ENCODE measurements at places on chromosomes 12 and 14.
A peak's percentile ranks its signal among the peaks of the same experiment; 100 is the strongest.

DNA sequence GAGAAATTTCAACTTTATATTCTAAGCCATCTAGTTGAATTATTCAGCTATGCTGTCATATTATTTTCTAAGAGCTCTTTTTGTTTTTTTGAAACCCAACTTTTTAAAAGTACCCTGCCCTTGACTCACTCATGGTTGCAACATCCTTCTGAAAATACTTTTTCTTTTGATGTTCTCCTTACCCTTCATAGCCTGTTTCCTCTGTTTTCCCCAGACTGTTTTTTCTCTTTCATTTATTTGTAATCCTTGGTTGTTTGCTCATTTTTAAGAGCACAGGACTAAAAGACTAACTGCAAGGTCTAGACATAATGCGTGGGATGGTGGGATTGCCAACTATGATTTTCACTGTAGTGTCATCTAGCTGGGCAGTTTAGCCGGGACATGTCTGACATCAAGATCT lies 21.2 kb upstream of the CDKL1 start:
- no peak for DNase-seq

DNA sequence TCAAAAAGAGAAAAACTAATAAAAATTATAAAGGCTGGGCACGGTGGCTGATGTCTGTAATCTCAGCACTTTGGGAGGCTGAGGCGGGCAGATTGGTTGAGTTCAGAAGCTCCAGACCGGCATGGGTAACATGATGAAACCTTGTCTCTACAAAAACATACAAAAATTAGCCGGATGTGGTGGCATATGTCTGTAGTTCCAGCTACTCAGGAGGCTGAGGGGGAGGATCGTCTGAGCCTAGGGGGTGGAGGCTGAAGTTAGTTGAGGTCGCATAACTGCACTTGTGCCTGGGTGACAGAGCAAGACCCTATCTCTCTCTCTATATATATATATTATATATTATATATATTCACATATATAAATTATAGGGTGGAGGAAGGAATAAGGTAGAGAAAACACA lies 32.5 kb upstream of the ANO2 start:
- no peak for DNase-seq

- no peak for DNase-seq
These were observed 169.5 kb upstream of the DAAM1 start for GRCh38 chr14:59018978-59019377.

GRCh38 chr14:65045709-65046108 lies 56.6 kb downstream of the MAX start:
- DNase-seq, result no peak

- DNase-seq, result no peak
These were observed 9.6 kb upstream of the TBX5 start for GRCh38 chr12:114415525-114415868.

GRCh38 chr12:132657004-132657727 lies 30.0 kb downstream of the POLE start:
- no peak for DNase-seq

DNA sequence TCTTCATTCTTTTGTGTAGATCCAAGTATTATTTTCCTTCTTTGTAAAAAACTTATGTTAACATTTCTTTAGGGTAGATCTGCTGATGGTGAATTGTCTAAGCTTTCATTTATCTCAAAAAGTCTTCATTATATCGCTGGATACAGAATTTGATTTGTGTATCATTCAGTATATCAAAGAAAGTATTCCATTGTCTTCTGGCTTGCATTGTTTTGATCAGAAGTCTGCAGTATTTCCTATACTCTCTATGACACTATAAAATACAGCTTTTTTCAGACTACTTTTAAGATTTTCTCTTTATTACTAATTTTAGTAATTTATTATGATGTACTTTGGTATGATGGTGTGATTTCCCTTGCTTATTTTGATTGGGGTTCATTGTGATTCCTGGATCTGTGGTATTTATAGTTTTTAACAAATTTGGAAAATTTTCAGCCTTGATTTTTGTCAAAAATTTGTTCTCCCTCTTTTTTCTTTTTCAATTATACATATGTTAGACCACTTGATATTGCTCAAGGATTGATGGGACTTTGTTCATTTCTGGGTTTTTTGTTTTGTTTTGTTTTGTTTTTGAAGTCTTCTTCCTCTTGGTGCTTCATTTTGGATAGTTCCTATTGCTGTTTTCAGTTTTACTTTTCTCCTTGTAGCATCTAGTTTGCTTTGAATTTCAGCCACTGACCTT lies 176.5 kb downstream of the ZFP36L1 start:
- no peak for DNase-seq

DNA sequence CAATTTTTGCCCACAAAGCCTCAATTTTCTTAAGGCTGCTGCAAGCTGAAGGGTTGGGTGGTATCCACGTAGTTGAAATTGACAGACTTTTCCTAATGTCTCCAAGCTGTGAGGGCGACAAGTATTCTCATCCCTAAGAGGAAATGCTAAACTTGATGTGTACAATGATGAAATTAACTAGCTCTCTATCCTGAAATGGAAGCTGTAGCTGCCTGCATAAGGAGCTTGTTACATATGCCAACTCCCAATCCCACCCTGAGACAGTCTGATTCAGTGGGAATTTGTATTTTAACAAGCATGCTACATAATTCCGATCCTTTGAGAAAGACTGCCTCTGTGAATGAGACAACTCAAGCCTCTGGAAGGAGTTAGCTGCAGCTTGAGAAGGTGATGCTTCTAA lies 45.7 kb upstream of the MDM1 start:
- no peak for DNase-seq

GRCh38 chr12:100851637-100852036 lies 57.1 kb downstream of the ANO4 start:
- no peak for DNase-seq

DNA sequence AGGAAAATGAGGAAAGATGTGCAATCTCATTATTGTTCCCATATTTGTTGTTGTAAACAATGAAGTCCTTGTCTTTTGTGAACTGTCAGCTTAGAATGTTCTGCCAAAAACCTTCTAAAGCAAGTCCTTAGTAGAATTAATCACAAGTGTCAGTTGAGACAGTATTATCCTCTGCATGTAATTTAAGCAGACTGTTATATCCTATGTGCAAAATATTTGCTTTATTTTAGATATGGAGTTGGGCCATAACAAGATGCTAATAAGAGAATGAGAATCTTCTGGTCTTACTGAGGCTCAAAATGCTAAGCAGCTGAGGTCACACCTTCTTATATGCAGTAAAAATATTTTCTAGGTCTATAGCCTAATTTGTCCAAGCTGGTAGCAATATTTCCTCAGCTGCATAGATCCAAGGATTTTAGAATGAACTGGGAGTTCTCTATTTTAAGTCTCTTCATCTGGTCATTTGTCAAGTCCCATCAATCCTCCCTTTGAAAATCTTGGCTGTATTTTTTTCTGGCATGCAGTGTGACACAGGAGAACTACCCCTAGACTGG lies 222.3 kb upstream of the NAV3 start:
- no peak for DNase-seq

DNA sequence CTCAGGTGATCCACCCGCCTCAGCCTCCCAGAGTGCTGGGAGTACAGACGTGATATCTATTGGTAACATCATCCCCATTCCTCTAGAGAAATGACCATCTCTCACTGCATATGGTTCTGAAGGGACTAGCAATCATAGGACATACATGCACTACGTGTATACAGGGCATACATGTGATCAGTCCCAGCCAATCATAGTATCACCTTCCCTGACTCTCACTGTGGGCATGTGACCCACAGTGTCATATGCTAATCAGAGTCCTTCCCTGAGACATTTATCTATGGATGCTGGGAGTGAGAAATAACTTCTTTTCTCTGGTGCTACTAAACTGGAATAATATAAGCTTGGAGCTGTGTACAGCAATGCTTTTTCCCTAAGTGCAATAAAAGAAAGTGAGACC lies 12.1 kb upstream of the FBXW8 start:
- no peak for DNase-seq

DNA sequence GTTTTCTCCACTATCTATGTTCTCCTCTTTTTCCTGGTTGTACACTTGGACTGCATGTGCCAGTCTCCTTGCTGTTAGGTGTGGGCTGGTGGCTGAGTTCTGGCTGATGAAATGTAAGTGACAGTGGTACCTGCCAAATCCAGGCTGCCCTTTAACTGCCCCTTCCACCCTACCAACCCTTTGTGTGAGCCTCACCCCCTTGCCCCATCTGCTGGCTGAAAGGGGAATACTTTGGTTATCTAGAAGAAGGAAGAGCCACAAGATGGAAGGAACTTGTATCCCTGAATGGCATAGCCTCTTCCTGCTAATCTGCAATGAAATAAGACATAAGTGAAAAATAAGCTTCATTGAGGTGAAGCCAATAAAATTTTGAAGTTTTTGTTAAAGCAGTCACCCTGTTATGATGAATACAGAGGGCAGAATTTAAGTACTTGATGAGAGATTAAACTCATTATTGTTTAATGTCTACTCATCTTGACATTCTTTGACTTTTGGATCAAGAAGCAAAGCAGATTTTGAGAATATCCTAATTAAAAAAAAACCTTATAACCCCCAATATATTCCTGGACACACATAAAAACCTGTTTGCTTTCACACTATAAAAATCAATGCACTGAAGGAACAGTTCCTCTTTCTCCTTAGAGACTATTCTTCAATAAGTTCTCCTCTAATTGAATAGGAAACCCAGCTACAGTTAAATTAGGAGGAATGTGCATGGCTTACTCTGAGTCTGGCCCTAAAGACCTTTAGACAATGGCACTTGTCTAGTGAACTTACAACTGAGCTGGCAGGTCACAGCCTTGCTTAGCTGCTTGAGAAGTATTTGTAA lies 262.6 kb upstream of the BTG1 start:
- peak; percentile 41 for DNase-seq

- no peak for DNase-seq
These were observed 93.0 kb downstream of the ACTN1 start for GRCh38 chr14:68886109-68886434.

DNA sequence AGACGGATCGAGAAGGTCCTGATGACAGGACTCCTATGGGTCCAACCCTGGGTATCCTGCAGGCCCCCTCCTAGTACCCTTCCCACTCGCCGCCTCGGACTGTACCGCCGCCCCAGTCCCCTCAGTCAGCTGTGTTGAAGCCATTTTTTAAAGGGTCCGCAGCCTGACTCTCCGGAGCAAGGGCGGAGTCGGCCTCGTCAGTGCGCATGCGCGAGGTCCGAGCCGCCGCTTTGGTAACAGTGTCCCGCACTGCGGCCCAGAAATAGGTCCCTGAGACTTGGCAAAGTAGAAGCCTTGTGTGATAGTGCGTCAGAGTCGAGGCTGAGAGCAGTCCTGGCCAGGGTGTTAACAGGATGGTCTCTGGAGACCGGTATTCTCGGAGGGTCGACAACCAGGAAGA lies 769.0 kb upstream of the ALG10B start:
- DNase-seq, result no peak

GRCh38 chr12:47885012-47885501 lies 19.7 kb downstream of the VDR start:
- peak; percentile 88 for DNase-seq

DNA sequence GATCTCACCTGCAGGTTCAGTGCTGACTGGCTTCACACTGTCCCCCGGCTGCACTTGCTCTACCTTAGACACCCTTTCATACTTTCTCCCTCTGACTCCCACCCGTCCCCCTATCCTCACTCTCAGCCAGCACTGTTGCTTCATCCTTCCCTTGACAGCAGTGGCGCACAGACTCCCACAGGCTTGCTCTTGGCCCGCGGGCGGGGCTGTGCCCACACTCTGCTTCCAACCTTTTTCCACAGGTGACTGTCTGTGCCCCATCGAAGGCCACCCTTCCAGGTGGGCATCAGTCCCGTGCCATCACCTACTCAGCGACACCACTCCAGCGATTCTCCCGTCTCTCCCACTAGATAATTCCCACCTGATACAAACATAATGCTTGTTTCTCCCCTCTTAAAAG lies 1.0 kb upstream of the RPS6KL1 start:
- no peak for DNase-seq

- no peak for DNase-seq
These were observed 59.3 kb upstream of the PRMT8 start for GRCh38 chr12:3431686-3432085.

- DNase-seq, result no peak
These were observed 33.8 kb upstream of the GALNT16 start for GRCh38 chr14:69226178-69226577.

DNA sequence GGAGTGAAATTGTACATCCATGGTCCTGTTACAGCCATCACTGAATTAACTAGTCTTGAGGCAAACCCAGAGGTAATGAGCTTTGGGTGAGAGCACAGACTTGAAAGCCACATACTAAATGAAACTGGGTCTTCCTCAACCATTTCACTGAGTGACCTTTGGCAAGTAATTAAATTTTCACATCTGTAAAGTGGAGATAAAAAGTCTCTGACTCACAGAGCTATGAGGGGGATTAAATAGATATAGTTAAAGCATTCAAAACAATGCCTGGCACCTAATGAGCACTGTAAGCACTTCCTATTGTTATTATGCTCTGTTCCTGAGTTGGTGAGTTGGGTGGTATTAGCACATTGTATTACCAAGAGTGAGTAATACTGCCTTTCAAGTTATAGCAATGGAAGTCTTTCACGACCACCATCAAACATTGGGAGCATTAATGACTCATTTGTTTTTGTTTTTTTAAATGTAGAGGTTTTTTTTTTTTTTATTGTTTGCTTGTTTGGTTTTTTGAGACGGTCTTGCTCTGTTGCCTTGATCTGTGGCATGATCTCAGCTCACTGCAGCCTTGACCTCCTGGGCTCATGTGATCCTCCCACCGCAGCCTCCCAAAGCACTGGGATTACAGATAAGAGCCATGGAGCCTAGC lies 12.5 kb upstream of the STRN3 start:
- DNase-seq, result no peak

DNA sequence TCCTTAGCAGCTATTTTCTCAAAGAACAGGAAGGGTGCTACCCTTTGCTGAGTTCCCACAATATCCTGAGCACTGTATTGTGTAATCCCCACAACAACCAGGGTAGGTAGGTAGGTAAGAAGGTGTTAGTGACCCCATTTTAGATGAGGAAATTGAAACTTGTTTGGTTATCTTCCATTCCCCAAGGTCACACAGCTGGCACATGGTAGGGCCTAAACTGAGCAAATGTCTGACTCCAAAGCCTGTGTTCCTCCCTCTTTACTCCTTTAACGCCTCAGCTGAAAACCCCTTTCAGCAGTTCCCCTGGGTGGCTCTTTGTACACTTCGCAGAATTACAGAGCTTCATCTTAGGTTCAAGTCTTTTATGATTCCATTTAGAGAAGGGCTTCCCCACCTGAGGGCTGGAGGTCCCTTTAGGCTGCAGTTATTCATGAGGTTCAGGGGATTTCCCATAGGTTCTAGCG lies 26.5 kb upstream of the RIC8B start:
- DNase-seq, result no peak

DNA sequence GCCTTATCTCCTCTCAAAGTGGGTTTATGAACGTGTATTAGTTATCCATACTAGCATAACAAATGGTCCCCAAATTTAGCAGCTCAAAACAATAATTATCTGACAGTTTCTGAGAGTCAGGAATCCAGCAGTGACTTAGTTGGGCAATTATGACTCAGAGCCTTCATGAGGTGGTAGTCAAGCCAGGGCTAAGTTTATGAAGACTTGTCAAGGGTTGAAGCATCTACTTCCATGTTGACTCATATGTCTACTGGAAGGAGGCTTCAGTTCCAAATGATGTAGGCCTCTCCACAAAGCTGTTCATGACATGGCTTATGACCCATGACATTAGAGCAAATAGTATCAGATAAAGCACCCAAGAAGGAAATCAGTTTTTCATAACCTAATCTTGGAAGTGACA lies 73.2 kb downstream of the IPO8 start:
- no peak for DNase-seq

- no peak for DNase-seq
These were observed 38.3 kb upstream of the PRB2 start for GRCh38 chr12:11433664-11434063.
